Left colon (tissue), 2 donors: ENCODE measurements at places on chromosomes 4 and X. TPM values are rescaled to one million over a fixed set of nuclear protein-coding genes. Genes with fewer than 3 reads are reported as not detected.

The GAGE1 gene
- total RNA-seq: not detected

DNA sequence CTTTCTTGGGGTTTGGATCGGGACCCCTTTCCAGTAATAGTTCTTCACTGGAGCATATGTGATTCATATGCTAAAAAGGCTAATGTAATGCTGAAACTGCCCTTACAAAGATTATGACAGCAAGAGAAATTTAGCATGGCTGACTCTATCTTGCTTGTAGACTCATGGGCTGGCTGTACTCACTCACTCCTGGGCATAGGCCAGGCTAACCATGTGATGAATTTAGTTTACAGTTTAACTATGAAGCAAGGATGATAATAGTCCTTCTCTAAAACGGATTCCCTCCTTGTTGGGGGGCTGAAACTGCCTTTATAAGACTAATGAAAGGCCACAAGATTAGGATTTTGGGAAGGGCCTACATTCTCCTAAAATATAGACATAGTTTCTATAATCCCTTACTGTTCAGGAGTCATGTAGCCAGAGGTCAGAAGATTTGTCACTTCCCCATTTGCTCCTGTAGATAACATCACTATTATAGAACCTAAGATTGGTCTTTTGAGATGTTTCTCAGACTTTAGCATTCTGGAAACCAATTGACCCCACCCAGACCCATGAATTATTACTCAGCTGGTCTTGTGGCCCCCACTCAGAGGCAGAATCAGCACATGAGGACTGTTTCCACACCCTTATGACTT, 20.8 kb upstream of the CEP135 start:
- DNase-seq: no peak

- no peak for DNase-seq
Observed at GRCh38 chr4:189874591-189874990, 66.1 kb upstream of the FRG1 start.

GRCh38 chrX:130575831-130576389, 174.1 kb downstream of the RBMX2 start:
- DNase-seq: peak; percentile 37

The DMRTC1 gene
- not detected for total RNA-seq

- no peak for DNase-seq
Observed at GRCh38 chr4:80422727-80423404, 87.3 kb downstream of the CFAP299 start.

DNA sequence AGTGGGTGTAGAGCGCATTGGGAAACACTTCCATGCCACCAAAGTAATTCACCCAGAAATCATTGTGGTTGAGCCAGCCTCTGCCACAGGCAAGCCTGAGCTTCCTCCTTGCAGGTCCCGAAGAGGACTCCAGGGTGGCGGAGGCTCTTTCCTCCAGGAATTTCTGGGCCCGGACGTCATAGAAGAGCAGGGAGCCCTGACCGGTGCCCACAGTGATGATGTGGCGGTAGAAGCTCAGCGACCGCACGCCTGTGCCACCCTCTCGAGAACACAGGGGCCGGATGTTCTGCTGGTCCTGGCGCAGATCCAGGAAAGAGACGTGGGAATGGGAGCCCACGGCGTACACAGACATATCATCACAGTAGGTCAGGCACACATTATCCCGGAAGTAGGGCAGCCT, 1.3 kb downstream of the DCAF12L1 start:
- no peak for DNase-seq

DNA sequence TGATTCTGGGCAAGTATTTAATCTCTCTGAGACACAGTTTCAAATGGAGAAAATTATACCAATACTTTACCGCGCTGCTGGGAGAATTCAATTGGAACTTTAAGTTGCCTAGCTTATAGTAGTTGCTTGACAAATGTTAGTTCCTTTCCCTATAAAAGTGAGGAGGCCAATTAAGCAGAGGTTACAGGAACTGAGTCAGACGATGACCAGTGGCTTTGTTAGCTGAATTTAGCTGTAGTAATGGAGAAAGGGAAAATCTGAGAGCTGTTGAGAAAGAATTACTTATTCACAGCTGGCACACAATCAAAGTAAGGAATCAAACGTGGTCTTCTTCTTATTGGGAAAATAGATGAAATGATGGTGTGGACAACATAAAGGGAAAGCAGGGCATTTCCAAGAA, 29.6 kb downstream of the SMARCA1 start:
- DNase-seq: no peak

DNA sequence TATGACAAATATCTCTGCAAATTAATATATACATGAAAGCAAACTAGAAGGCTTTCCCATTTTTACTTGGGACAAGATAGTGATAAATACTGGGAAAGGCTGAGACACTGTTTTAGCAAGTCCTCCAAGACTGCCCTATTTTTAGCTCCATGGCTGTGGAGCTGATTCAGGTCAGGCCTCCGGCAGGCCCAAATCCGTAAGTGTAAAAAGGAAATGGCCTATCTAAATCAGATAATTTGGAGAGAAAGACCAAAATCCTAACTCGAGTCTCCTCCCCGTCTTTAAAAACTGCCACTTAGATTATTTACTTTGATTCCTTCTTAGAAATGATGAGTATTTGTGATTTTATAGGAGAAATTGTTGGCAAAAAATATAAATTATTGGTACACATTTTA, 2.9 kb downstream of the OTUD4 start:
- no peak for DNase-seq

DNA sequence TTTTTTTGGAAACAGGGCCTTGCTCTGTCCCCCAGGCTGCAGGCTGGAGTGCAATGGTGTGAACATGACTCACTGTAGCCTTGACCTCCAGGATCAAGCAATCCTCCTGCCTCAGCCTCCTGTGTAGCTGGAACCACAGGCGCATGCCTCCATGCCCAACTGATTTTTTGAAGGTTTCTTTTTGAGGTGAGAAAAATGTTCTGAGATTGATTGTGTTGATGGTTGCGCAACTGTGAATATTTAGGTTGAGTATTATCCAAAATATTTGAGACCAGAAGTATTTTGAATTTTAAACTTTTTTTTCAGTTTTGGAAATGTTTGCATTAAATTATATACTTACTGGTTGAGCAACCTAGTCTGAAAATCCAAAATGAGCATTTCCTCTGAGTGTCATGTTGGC, 2.6 kb upstream of the CCNI start:
- DNase-seq: no peak

- DNase-seq: no peak
Observed at GRCh38 chrX:69813677-69814076, 197.8 kb downstream of the EDA start.

The CDKL5 gene
- 4.2 TPM for total RNA-seq

The TMEM35A gene
- 0.76 TPM for total RNA-seq

DNA sequence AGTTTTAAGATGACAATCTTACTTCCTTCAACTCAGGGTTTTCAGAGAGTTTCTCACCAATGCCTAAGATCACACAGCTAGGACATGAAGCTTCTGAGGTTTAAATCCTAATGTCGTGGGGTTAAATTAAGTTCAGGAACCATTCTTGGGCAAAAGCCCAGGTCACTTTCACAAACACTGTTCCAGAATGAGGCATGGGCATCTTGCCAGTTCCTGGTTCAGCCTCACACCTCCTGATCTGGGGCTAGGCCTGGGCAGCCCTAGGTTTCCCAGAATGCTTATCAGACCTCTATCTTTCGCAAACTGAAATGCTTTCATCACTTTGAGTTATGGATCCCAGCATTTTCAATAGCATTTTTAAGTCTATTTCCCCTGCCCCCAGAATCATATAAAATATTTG, 224.8 kb upstream of the EDA2R start:
- DNase-seq: no peak
